ENCODE measurements at places on chromosomes 4 and X. TPM values are rescaled to one million over a fixed set of nuclear protein-coding genes. Genes with fewer than 3 reads are reported as not detected.

The IBSP gene
- not detected for total RNA-seq

The CENPE gene
- 1.5 TPM for total RNA-seq

The ADGRL3 gene
- total RNA-seq, result 95.4 TPM

The PGRMC2 gene
- total RNA-seq, result 58.1 TPM

The HS3ST1 gene
- total RNA-seq, result 3.8 TPM

The NDST3 gene
- 29.5 TPM for total RNA-seq

The OTOP1 gene
- total RNA-seq, result not detected

The SOX3 gene
- total RNA-seq, result 0.69 TPM

Measured in dorsolateral prefrontal cortex (tissue), 122 donors.